ENCODE measurements at places on chromosomes 1 and 21.

GRCh38 chr1:186404454-186405051 is 28.9 kb downstream of the ODR4 start:
- no peak for DNase-seq

GRCh38 chr21:42304556-42305454 is 10.4 kb downstream of the TFF3 start:
- no peak for DNase-seq

- DNase-seq, result no peak
Observed at GRCh38 chr1:68294367-68295066, 62.2 kb upstream of the WLS start.

- DNase-seq, result no peak
Observed at GRCh38 chr1:3681898-3682806, 29.8 kb downstream of the TP73 start.

All from thoracic aorta (tissue), 2 donors.